Frontal cortex (tissue), 4 donors: ENCODE measurements at places on chromosomes 2 and 18. TPM values are rescaled to one million over a fixed set of nuclear protein-coding genes. Genes with fewer than 3 reads are reported as not detected.

RAD51AP2 gene
- total RNA-seq: 0.82 TPM

DNA sequence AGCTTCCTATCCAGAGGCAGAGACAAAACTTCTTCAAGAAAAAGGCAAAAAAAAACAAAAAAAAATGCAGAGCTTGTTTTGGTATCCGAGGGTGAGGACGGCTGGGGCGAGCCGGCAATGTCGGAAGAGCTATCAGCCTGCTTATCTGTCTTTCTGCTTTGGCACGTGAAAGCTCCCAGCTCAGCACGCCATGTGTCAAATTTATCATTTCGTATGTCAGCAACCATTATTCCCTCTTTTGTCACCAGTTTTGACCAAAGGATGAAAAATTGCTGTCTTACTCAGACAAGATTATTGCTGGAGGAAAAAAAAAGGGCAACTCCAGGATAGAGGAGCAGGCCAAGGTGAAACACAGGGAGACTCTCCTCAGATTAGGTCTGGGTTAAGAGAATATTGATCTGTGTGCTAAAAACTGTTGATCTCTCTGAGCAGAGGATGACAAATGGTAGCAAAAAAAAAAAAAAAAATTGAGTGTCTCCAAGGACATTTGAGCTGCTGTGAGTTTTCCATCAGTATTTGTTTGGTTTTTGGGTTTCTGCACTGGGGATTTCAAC lies 532.0 kb upstream of the POU3F3 start:
- DNase-seq: no peak

GRCh38 chr2:11133238-11133935 lies 21.9 kb upstream of the SLC66A3 start:
- no peak for DNase-seq

TDRD15 gene
- total RNA-seq: under 0.01 TPM

SRD5A2 gene
- not detected for total RNA-seq

REG3A gene
- total RNA-seq: not detected

DLX1 gene
- 21.6 TPM for total RNA-seq

GRCh38 chr2:38771632-38772031 lies 6.4 kb upstream of the GEMIN6 start:
- DNase-seq: no peak

- no peak for DNase-seq
Measured at GRCh38 chr2:12008425-12009061, 262.1 kb downstream of the LPIN1 start.

DNA sequence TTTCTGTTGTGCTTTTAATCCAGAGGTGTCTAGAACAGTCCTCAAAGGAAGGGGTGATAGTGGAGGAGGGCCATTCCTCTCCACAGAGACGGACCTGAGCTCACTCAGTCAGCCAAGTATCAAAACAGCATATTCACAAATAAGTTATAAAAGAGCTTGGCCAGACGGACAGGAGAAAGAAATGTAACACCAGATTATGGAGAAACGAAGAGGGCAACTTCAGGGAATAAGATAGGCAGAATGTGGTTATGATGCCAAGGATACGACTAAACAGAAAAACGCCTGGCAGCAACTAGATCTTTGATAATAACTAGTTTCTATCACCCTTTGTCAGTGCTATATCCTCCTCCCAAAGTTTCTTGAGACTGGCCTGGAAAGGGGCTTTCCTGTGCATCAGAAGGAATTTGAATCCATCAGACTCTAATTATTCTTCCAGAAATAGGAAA lies 42.5 kb downstream of the MAP4K3 start:
- no peak for DNase-seq

- no peak for DNase-seq
Measured at GRCh38 chr2:180268006-180268405, 260.9 kb upstream of the CWC22 start.

POTEC gene
- total RNA-seq: under 0.01 TPM

DNA sequence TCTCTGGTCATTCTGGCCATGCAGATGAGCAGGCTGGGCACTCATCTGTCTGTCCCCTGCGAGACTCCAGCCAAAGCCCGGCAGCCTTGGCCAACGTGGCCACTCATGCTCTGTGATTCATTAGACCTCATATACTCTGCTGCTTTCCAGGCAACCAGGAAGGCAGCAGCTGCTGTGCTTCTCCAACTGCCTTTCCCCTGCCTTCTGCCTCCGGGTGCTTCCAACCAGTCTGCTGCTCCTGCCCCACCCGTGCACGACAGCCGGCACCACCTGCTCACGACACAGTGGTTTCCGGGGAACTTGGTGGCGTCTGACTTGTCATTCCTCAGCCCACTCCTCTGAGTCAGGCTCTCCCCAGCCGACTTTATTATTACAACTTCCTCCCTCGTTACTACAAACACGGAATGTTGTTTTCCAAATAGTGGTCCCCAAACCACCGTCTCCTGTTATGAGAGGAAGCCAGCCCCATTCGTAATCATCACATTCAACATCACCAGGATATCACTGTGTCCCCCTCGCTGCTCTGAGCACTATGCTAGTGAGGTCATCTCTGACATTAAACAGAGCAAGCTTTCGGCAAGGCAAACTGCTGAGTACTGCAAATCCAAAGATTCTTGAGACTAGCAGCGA lies 392.4 kb downstream of the ALK start:
- no peak for DNase-seq

DNA sequence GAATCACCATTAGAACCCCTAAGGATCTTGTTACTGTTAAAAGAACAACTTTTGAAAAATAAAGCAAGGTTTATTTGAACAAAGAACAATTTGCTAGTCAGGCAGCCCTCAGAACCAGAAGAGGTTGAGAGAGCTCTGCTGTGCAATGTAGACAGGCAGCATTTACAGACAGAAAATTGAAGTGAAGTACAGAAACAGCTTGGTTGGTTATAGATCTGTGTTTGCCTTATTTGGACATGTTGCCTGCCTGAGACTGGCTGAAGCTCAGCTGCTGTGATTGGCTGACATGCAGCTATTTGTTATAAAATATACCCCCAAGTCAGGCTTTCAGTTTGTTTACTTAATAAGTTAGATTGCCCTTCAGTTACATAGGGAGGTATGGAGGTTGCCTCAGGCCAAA lies 12.5 kb downstream of the MSTN start:
- DNase-seq: no peak

DNA sequence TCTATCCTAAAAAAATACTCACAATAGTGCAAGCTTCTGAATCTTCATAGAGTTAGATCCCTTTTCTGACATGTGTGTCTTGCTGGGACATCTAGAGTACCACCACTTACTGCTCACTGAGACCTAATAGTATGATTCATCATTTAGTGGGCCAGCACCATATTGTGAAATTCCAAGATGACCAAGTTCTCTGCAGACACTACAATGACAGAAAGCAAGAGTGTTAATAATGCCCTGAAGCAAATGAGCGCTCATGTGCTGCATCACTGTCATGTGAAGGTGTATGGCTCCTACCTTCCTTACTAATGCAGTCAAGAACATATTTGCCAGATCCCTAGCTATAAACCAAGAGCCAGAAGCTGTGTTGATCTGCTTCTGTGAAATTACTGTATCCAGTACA lies 606.2 kb upstream of the NXPH2 start:
- DNase-seq: no peak

DNA sequence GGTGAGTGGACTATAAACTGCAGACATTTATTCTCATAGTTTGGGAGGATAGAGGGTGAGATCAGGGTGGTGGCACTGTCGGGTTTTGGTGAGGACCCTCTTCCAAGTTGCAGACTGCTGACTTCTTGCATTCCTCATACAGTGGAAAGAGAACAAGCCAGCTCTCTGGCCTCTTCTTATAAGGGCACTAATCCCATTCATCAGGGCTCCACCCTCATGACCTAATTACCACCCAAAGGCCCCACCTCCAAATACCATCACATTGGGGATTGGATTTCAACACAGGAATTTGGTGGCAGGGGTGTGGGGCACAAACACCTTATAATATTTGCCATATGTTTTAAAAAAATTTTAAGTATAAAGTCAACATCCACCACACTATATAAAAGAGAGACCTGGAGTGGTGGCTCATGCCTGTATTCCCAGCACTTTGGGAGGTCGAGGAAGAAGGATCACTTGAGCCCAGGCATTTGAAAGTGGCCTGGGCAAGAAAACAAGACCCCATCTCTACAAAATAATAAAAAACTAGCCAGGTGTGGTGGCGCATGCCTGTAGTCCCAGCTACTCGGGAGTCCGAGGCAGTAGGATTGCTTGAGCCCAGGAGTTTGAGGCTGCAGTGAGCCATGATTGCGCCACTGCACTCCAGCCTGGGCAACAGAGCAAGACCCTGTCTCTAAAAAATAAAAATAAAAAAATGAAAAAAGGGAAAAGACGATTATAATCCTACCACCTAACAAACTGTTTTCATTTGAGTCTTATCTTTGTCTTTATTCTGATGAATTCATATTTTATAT lies 44.0 kb downstream of the TCF7L1 start:
- DNase-seq: no peak
